ENCODE measurements at places on chromosomes 6 and 20.

- no peak for DNase-seq
These were observed 50.4 kb downstream of the HMGCLL1 start for GRCh38 chr6:55528624-55529023.

DNA sequence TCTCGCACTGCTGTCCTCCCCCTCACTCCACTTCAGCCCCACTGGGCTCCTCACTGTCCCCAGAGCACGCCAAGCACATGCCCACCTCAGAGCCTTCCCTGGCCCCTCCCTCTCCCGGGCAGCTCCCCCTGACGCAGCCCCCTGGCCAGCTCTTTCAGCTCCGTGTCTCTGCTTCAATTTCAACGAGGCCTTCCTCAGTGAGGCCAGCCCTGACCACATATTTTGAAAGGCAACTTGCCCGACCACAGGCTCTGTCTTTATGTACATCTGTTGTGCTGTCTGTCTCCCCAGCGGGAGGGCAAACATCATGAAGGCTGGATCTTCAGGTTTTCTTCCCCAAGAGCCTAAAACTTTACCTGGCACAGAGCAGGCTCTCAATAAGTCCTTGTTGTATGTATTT lies 44.6 kb downstream of the JPH2 start:
- no peak for DNase-seq

DNA sequence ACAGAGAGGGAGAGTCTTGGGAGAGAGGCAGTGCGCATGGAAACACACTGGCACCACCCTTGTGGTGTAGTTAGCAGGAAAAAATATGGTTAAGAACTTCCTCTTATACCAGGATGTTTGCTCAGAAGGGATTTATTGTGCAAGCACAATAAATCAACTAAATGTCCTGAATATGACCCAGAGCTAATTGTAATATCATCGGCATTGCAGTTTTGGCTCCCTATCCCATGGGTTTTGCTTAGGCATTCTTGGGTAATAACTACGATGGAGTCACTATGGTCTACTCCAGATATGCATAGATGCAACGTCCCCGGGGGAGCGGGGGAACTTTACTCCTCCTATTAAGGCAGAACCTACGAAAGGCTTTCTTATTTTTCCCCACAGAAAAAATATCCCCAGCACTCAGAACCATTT lies 751.6 kb downstream of the EYS start:
- no peak for DNase-seq

DNA sequence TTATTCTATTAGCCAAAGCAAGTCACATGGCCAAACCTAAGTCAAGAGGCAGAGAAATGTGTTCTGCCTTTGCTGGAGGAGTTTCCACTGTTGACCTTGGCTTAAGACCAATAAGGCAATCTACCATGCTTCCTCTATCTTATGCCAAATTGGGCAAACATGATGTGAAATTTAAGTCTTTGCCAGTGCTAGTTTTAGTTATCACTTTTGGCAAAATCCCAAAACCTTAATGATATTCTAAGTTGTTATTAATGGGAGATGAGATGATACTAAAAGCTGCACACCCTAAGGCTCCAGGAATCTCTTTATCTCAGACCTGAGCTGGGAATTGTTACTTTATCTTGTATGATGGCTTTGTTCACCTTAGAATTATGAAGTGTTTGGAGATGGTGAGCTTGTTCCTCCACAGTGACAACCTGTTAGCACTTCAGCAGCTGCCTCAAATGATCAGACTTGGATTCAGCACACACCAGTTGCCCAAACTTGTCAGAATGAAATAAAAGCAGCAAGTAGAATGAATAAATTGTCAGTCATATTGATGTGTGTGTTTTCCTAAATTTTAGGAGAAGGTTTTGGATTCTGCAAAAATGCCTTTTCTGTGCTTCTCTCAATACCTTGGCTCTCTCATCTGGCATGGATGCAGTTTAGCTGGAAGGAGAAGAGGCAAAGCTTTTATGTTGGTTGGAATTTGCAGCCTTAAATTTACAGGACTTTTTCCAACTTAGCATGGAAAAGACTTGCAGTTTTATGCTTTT lies 49.3 kb downstream of the RIN2 start:
- no peak for DNase-seq

- DNase-seq: no peak
These were observed 18.7 kb upstream of the LY86 start for GRCh38 chr6:6569811-6570164.
